Stimulated activated CD8-positive, alpha-beta memory T cell treated with anti-CD3 and anti-CD28 coated beads, Interleukin-12 subunit alpha, Interleukin-12 subunit beta, amount 100 ng/mL, for 4 hours (primary cell): ENCODE measurements at places on chromosomes 13 and 19.

GRCh38 chr13:46339035-46339666, 47.9 kb downstream of the RUBCNL start:
- DNase-seq = no peak

- DNase-seq = no peak
Observed at GRCh38 chr19:1156305-1156801, 17.7 kb downstream of the SBNO2 start.

DNA sequence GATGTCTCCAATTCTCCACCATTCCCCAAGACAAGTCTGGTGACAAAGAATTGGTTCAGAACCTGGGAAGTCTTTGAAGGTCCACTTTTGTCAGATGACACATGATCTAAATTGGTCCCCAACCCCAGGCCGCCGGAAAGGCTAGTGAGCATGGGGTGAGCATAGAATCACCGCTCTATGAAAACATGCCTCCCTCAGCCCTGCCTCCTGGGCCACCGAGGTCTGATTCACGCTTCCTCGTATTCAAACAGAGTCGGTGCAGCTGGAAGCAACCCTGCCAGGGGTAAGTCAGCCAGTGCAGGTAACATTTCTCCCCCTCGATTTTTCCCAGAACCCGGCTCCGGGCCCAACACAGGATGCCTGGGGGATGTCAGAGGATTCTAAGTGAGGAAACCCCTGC, 33.9 kb upstream of the KLF2 start:
- no peak for DNase-seq

DNA sequence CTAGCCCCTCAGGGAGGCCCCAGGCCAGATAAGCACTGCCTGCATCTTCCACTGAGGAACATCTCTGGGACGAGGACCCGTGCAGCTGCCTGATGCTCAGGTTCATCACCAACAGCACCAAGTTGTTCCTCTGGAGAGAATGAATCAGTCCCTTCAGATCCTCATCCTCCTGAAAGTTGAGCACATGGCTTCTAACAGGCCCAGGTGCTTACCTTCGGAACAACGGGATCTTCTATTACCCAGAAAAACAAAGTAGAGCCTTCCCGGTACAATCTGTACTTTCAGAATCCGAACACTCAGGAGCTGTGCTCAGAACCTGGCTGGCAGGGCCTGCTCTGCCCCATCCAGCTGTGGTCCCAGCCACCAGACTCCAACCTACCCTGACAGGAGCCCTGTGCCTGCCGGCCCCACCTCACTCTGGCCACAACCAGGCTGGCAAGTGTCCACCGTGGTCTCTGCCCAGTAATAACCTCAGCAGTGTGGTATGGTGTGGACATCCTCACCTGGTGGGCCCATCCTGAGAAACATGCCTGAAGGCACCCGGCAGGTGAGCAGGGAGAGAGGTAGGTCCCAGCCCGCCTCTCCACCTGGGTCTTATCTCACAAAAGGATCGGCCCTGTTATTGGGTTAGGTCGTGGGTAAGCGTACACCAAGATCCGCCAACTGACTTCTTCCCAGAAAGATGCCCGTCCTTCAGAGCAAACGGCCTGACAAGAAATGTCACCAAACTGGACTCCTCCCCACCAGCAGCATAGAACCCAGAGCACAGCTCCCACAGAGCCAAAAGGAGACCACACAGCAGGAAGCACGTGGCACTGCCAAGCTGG, 34.1 kb downstream of the ELL start:
- DNase-seq = no peak

DNA sequence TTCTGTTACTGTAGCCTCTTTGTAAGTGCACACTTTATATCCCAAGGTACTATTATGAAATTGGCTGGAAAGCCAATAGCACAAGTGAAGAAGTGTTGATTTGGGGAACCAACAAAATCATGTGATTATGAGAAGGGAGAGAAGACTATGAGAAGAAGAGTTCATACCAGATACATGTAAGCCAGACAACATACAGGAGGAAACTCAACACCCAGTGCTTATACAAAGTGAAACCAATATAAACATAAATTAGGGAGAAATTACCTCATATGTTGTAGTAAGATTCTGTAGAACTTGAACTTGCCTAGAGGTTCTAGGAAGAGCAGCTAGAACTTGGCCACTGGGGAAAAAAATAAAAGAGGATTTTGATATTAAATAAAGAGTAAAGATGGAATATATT, 17.4 kb downstream of the CPB2 start:
- DNase-seq = no peak

DNA sequence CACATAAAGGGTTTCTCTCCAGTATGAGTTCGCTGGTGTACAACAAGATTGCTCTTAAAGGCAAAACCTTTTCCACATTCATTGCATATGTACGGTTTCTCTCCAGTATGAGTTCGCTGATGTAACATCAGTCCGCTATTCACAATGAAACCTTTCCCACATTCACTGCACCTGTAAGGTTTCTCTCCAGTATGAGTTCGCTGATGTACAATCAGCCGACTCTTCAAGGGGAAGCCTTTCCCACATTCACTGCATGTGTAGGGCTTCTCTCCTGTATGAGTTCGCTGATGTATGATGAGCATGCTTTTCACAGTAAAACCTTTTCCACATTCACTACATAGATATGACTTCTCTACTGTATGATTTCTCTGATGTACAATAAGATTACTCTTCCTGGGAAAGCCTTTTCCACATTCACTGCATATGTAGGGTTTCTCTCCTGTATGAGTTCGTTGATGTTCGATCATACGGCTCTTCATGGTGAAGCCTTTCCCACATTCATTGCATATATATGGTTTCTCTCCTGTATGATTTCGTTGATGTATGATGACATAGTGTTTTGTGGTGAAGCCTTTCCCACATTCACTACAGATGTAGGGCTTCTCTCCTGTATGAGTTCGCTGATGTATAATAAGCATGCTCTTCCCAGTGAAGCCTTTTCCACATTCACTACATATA, 6.0 kb upstream of the ZNF614 start:
- no peak for DNase-seq

DNA sequence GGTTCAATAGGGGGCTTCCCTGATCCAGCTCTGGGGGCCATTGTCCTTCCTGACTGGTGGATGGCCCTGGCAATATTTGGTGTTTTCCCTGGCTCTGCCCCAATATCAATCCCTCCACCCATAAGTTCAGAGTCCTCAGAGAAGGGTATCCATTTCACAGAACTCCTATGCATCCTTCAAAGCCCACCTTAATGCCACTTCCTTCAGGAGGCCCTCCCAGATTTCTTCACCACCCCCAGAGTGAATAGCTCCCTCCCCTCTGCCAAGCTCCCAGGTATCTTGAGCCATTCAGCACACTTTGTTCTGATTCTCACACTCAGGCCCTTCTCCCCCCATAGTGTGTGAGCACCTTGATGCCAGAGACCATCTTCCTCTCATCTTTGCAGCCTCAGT, 5.8 kb downstream of the PPP1R14A start:
- DNase-seq = no peak

DNA sequence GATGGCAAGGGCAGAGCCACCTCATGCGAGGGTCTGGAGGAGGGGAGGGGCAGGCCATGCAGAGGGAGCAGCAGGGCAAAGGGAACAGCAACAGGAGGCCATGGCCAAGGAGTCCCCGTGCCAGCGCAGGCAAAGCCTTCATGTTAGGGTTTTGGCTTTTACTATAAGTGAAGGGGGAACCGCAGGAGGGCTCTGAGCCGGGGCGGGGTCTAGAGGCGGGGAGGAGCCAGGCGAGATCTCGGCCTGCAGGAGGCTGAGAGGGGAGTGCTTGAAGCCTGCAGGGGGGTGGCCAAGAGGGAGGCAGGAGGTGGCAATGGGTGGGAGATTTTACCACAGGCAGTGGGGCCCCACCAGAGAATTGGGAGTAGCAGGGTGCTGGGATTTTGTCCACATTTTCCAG, 6.3 kb downstream of the ARHGAP33 start:
- no peak for DNase-seq

DNA sequence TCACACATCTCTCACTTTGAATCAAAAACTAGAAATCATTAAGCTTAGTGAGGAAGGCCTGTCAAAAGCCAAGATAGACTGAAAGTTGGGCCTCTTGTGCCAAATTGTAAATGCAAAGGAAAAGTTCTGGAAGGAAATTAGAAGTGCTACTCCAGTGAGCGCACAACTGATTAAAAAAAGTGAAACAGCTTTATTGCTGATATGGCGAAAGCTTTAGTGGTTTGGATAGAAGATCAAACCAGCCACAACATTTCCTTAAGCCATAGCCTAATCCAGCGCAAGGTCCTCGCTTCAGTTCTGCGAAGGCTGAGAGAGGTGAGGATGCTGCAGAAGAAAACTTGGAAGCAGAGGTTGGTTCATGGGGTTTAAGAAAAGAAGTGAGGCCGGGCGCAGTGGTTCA, 7.6 kb downstream of the PCCA start:
- no peak for DNase-seq

DNA sequence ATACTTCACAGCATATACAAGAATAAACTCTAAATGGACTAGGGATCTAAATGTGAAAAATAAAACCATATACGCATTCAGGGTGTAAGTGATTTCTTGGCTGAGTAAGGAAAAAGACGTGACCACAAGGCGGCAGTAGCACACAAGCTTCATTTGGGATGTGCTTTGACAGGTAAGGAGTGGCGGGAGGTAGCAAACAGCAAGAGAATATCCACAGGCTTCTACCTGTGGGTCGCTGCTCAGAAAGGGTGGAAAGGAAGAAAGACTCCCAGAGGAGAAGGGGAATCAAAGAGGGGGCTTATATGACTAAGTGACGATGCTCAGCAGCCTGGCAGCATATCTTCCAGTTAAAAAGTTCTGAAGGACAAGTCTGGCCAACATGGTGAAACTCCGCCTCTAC, 2.5 kb upstream of the ZNF121 start:
- peak; percentile 55 for DNase-seq

- DNase-seq = no peak
Observed at GRCh38 chr13:40798380-40798779, 9.0 kb downstream of the SLC25A15 start.

DNA sequence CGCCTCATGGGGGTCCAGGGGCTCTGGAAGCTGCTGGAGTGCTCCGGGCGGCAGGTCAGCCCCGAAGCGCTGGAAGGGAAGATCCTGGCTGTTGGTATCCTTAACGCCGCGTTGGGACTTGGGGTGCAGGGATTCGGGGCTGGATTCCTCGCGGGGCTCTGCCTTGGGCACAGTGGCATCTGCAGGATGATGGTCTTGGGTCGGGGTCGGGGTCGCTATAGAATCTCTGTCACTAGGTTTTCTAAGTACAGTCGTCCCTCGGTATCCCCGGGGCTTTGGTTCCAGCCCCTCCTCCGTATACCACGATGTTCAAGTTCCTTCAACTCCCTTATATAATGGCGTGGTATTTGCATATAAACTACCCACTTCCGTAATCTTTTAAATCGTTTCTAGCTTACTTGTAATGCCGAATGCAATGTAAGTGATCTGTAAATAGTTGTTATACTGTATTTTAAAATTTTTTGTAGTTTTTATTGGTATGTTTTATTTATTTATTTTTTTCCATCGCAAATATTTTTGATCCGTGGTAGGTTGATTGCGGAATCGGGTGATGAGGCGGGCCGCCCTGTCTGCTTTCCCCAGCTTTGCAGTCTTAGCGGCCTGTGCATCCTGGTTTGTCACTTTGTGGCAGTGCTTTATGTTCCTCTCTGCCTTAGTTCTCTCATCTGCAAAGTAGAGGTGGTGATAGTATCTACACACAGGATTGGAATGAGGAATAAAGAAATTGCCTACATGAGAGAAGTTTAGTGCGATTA, 606 bp downstream of the ERCC5 start:
- DNase-seq = no peak

DNA sequence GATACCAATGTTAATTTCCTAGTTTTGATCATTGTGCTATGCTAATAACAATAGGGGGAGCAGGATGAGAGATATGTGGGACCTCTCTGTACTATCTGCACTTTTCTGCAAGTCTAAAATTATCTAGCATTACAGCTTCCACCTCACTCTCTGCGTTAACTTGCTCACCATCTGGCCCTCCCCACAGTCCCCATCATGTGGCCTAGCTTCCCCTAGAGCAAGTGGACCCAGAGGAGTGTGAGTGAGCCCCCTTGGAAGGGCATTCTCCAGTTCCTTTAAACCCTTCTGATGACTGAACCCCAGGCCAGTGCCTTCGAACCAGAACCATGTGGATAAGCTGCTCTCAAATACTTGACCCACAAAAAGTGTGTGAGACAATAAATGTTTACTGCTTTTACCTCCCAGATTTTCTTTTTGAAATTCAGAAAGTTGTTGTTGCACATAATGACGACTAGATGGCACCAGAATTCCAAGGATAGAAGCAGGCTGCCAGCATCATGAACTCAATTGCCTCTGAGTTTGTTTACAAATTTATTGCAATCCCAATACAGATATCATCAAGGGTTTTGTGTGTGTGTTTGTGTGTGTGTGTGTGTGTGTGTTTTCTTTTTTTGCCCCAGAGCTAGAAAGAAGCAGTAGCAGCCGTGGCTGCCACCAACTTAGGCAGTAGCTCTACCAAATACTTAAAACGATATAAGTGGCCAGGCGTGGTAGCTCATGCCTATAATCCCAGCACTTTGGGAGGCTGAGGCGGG, 49.0 kb upstream of the ZNF780A start:
- no peak for DNase-seq

DNA sequence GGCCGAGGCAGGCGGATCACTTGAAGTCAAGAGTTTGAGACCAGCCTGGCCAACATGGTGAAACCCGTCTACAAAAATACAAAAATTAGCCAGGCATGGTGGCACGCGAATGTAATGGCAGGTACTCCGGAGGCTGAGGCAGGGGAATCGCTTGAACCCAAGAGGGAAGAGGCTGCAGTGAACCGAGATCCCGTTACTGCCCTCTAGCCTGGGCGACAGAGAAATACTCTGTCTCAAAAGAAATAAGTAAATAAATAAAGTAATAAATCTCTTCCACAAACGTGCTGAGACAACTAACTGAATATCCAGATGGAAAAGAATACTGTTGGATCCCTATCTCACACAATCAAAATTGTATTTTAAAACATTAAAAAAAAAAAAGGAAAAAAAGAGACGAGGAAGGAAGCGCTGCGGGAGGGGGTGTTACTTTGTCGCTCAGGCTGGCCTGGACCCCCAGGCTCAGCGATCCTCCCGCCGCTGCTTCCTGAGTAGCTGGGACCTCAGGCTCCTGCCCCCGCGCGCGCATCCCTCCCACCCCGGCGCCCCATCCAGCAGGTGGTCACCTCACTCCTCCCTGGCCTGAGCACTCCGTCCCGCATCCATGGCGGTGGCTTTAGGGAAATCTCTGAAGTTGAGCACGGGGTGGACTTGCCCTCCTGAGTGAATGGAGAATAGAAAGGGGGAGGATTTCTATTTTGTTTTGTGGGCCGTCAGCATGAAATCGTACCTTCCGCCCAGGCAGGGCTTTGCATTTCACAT, 628 bp upstream of the ZNF813 start:
- no peak for DNase-seq

DNA sequence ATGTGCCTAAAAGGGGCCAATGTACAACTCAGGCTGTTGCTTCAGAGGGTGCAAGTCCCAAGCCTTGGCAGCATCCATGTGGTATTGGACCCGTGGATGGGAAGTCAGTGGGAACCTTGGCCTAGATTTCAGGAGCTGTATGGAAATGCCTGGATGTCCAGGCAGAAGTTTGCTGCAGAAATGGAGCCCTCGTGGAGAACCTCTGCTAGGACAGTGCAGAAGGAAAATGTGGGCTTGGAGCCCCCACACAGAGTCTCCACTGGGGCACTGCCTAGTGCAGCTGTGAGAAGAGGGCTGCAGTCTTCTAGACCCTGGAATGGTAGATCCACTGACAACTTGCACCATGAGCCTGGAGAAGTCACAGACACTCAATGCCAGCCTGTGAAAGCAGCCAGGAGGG, 28.5 kb downstream of the GPC5 start:
- no peak for DNase-seq

- DNase-seq = no peak
Observed at GRCh38 chr13:113756441-113757097, 2.5 kb upstream of the TMEM255B start.
